ENCODE measurements at places on chromosomes 16 and 17.

DNA sequence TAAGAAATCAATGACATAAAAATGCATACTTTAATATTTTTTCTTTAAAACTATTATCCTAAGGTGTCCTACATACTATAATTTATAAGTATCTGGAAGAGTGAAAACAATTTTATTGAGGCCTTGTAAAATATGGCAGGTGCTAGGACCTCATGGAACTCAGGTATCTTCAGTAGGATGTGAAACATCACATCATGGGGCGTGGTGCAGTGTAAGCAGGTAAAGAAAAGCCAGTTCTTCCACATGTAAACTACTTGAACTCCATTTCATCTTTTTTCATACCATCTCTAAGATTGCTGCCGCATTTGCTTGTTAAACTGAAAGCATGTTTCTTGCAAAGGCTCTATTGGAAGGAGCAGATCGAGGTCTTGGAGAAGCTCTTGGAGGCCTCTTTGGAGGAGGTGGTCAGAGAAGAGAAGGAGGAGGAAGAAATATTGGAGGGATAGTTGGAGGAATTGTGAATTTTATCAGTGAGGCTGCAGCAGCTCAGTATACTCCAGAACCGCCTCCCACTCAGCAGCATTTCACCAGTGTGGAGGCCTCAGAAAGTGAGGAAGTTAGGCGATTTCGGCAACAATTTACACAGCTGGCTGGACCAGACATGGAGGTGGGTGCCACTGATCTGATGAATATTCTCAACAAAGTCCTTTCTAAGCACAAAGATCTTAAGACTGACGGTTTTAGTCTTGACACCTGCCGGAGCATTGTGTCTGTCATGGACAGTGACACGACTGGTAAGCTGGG lies at the start of gene CAPNS2:
Gene CAPNS2 (plus strand): TSS at position 253 of the 744 bp plus-strand sequence. CDS start 73 bp downstream, at position 326.
- DNase-seq = no peak

- DNase-seq = no peak
Observed at GRCh38 chr17:74431568-74432423, at the start of gene GPRC5C. TSS of gene GPRC5C (plus strand) at chr17:74432088. CDS start at chr17:74439777, 7,689 bp downstream.

DNA sequence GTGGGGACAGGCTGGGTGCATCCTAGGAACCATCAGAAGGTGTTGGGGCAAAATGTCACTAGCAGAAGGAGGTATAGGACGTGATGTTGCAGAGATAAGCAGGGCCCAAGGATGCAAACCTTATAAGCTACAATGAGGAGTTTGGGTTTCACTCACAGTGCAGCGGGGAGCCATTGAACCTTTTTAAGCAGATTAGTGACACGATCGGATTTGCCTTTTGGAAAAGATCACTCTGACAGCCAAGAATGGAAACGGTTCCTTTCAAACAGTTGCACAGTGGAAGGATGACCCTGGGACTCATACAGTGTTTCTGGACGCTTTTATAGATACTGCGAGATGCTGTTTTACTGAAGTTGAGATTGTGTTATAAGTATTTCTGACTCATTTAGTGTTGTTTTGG lies 131.8 kb upstream of the CACNG3 start:
- no peak for DNase-seq

DNA sequence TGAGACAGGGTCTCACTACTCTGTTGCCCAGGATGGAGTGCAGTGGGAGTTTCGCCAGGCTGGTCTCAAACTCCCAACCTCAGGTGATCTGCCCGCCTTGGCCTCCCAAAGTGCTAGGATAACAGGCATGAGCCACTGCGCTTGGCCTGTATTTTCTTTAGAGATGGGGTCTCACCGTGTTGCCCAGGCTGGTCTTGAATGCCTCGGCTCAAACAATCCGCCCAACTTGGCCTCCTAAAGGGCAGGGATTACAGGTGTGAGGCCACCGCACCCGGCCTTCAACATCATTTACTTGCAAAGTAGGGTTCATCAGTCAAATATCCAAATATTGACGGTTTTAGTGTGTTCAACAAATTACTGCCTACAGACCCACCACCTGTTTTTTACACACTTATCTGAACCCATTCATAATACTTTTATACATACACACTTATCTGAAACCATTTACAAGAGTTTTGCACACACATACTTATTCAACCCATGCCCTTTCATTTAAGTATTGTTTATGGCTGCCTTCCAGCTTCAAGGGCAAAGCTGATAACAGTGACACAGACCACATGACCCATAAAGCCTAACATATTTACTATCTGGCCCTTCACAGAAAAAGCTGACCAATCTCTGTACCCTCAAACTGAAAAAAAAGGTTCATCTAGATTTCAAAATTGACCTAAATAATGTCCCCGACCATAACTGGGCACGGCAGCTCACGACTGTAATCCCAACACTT lies 11.9 kb downstream of the TMEM170A start:
- DNase-seq = no peak

DNA sequence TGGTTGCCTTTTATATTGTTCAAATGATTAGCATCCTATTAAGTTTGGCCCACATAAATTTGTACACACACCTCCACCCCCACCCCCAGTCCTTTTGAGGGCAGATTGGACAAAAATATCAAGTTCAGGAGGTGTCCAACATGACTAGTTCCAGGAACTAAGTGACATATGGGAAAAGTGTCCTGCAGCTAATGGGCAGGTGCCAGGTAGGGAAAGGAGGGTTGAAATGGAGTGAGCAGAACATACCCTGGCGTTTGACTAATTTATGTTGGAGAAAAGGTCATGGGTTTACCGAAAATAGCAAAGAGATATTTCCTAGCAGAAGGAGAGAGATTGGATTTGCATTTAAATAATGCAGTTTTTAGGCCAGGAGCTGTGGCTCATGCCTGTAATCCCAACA lies 4.9 kb downstream of the KCTD2 start:
- no peak for DNase-seq

DNA sequence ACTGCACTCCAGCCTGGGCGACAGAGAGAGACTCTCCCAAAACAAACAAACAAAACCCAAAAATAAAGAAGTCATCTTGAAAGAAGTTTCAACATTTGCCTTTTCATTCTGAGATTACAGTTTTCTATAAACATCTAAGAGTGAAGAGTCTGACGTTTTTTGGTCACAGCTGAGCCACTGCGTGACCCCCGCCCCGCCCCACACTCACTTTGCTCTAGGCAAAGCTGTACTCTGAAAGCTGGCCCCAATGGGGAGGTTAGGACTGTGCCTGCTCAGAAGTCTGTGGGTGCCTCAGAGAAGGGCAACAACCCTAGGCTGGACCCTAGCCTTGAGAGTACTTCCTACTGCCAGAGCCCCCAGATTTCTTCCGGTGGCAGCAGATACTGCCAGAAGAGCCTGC lies 19.3 kb downstream of the CYB5D2 start:
- no peak for DNase-seq

GRCh38 chr17:65698381-65699061 lies 137.1 kb upstream of the AXIN2 start:
- no peak for DNase-seq

DNA sequence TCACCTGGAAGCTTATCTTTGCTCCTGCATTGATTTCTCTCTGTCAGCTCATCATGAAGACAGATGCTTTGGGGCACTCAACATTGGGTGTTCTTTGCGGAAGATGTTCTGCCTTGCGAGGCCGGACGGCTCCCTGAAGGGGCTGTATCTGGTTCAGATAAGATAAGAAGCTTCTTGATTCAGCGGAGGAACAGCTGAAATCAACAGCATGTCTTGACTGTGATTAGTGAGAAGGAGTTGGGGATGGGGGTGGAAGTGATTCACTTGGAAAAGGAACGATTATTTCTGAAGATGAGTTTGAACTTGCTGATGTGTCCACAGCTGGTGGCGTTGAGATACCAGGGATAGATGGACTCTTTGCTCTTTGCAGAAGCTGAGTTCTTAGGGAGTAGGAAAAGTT lies 126.9 kb upstream of the WSCD1 start:
- no peak for DNase-seq

DNA sequence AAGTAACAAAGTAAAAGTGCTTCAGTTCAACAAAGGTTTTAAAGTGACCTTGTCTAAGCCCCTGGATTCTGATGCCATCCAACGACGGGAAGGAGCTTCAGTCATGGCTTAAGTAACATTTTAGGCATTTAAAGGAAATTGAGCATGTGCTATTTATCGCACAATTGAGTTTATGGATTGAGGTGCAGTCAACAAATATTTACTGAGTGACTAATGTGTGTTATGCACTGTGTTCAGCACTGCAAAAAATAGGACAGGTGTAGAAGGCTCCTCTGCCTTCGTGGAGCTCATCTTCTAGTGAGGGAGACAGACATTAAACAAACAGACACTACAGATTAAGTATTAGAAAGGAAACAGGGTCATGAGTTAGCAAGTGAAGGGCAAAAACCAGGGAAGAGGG lies 12.5 kb downstream of the TMIGD1 start:
- DNase-seq = no peak

DNA sequence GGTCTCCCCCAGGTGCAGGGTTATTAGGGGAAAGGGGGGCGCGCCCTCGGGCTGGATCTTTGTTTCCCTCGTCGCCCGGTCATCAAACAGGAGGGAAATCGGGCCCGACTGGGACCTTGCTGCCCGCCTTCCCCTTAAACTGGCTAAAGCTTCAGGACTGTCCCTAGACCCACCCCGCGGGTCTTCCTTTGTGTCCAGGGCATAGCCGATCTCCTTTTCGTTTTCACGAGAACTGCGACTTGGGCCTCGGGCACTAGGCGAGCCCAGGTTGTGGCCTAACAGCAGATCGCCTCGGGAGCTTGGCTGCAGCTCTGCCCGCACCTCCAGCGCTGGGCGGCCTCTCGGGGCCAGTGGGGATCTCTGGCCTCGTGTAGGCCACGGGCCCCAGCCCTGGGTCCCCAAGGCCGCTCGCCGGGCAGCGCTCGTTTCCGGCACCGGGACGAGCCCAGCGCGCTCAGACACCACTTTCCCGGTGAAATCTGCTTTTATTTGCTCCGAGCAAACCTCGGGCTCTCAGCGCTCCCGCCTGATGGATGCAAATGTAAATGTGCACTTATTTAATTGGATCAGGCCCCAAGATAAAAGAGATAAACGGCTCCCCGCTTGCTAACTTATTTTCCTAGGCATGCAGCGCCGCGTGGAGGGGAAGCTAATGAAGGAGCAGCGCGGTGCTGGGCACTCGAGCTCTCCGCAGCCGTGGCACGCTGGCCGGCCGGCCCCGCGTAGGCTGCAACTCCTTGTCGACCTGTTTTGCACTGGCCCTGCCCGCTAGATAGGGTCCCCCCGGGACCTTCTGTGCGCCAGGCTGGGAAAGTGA lies 7.8 kb downstream of the IRX5 start:
- DNase-seq = no peak

GRCh38 chr16:60329108-60329507 lies 1595.0 kb upstream of the GOT2 start:
- DNase-seq = no peak

DNA sequence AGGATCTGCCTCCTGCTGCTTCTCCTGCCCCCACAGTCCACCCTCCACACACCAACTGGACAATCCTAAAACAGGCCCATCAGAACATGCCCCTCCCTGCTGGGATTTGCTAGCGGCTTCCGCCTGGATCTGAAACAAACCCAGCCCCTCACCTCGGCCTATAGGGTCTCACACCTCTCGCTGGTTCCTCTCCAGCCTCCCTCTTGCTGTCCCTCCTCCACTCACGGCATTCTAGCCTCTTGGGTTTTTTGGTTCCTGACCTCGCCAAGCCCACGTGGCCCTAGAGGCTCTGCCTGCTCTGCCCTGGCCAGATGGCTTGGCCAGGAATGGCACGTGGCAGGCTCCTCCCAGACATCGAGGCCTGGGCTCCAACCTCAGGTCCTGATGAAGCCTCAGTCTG lies 15.7 kb upstream of the MTSS2 start:
- DNase-seq = no peak

- no peak for DNase-seq
Observed at GRCh38 chr17:47301831-47302230, 21.9 kb upstream of the EFCAB13 start.

GRCh38 chr16:22681554-22682291 lies 132.2 kb upstream of the HS3ST2 start:
- DNase-seq = no peak

- no peak for DNase-seq
Observed at GRCh38 chr16:4263504-4264436, 9.1 kb downstream of the TFAP4 start.

DNA sequence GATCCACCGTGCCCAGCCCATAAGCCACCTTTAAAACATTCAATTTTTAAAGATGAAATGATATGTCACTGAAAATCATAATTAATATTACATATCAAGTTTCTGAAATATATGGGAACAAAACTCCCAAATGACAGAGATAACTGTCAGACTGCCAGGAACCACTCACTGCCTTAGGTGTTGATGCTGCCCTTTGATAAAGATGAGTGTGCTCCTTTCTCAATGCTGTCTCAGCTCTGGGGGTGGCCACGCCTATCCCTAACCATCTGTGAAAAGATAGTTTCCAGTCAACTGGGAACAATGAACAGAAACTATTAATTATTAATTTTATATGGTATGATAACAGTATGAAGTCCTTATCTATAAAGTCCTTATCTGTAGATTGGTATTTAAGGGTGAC lies 177.7 kb downstream of the MYO1D start:
- no peak for DNase-seq

DNA sequence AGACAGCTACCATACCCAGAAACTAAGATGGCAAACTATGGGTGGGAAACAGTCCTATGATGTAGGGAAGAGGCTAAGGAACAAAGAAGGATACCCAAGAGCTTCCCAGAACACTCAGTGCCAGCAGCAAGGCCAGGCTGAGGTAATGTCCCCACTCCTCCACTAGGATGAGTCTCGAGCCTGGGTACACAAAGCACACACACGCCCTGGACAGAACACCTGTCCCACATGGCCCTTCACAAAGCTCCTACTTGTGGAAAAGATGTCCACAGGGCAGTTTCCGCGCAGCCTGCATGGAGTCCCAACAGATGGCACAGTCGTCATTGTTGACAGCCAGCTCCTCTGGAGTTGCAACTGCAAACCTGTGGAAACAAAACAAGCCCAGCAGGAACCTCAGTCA lies 23.9 kb downstream of the AMFR start:
- DNase-seq = no peak

DNA sequence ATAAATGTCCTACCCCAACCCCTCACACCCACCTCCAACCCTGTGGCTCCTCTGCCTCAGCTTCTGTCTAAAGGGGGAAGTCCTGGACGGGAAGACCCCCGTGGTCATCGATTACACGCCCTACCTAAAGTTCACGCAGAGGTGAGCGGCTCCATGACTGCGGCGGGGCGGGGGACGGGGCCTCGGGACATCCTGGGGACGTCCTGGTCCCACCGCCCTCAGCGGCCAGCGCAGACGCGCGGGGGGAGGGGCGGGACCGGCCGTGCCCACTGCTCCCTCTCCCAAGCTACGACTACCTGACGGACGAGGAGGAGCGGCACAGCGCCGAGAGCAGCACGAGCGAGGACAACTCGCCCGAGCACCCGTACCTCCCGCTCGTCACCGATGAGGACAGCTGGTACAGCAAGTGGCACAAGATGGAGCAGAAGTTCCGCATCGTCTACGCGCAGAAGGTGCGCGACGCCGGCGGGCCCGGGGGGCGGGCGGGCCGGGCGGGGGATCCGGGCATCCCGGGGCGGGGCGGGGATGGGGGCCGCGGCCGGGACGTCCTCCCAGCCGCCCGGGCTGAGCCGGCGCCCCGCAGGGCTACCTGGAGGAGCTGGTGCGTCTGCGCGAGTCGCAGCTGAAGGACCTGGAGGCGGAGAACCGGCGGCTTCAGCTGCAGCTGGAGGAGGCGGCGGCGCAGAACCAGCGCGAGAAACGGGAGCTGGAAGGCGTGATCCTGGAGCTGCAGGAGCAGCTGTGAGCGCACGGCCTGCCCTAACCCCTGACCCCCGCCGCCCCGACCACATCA lies 6.7 kb downstream of the RUNDC3A start:
- DNase-seq = no peak

- no peak for DNase-seq
Observed at GRCh38 chr17:61155590-61156237, 243.9 kb upstream of the TBX2 start.

GRCh38 chr17:3167574-3167973 lies 29.7 kb upstream of the OR1A2 start:
- DNase-seq = peak; percentile 8
